ENCODE measurements at places on chromosomes 12 and 14.

GRCh38 chr12:21815306-21816062 lies 41.0 kb upstream of the KCNJ8 start:
- DNase-seq, result no peak

DNA sequence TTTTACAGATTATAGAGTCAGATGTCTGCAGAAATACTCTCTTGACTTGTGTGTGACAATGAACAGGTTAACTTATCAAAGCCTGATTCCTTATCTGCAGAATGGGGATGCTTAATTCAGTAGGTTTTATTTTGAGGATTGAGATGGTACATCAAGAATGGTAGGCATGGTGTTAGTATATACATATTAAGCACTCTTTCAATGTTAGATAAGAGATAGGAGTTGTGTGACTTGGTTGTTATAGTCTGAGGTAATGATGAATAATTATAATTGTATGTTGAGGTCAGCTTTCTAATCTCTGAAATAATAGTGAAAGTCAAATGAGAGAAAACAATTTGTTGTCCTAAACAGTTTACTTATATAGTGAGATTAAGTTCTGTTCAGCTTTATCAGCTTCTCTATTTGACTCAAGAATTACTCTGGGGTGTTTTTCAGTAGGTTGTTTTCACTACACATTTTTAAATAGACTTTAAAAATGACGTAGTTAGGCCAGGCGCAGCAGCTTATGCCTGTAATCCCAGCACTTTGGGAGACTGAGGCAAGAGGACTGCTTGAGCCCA lies 11.9 kb downstream of the PALS1 start:
- no peak for DNase-seq

- DNase-seq, result peak; percentile 60
These were observed 115.2 kb downstream of the LGMN start for GRCh38 chr14:92633274-92633616.

- DNase-seq, result no peak
These were observed 11.7 kb downstream of the TAOK3 start for GRCh38 chr12:118361092-118361404.

GRCh38 chr12:98509063-98509462 lies 6.3 kb upstream of the TMPO start:
- no peak for DNase-seq

GRCh38 chr12:94380507-94380906 lies 79.2 kb downstream of the CEP83 start:
- DNase-seq, result no peak

DNA sequence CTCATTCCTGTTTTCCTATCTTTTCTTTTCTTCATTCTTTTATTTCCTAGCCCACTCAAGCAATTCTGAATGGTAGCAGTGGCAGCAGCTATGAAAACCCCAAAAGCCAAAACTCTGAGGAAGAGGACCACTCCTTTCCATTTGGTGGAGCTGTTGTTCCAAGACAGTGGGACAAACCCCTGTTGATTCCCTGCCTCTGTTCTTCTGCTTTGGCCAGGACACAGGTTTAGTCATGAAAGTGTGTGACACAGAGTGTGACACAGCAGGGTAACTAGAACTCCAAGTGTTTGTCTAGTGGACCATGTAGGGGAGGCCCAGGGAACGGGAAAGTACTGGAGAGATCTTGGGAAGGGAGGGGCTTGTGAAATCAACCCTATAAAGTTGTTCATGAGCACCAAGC lies 71.1 kb downstream of the PTCSC3 start:
- DNase-seq, result no peak

- DNase-seq, result peak; percentile 67
These were observed 6.8 kb upstream of the RASAL1 start for GRCh38 chr12:113142173-113142885.

DNA sequence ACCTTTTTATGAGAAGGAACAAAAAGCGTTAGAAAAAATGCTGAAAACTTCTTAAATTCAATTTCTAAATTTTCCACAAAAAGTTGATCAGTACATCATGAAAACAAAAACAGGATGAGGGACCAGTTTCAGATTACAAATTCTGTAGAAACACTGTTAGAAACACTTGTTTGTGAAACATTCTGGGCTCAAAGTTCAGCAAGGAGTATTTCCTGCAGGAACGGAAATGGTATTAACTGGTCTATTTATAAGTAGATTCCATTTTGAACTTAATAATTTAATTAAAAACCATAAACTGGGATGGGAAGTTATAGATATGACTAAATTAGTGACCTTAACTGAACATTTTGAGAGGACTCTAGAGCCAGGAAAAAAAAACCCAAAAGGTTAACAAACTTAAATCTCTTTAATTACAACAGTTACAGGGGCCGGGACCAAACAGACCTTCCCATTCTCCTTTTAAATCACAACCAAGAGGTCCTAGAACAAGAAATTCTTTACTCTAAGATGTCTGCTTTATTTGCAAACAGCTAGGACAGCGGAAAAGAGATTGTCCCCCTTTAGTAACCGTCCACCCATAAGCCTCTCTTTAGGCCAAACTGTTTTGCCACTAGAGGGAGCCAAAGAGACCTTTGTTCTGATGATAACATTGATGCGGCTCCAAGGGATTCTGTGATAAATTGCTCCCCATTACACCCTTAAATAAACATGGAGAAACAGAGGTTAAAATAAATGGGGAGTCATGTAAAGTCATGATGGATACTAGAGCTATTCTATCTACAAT lies 69.0 kb upstream of the RERGL start:
- DNase-seq, result no peak

DNA sequence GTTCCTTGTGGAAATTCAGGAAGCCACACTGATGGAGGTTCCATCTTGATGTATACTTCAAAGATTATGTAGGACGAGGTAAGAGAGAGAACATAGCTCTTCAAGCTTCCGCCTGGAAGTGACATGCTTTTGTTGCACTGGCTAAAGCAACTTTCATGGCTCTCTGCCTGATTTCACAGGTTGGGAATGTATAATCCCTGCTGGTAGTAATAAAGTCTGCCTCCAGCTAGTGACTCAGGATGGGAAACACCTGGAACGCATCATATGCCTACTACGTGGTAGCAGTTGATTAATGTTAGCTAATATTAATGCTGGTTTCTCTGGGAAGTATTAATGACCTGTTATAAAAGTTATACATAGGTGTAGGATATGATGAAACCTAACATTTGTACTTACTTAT lies 71.1 kb downstream of the PELI2 start:
- no peak for DNase-seq

- no peak for DNase-seq
These were observed 158.2 kb upstream of the RGS6 start for GRCh38 chr14:71773898-71774481.

Data from inflammatory macrophage treated with lipopolysaccharide for 1 hour (primary cell).